Stimulated activated CD8-positive, alpha-beta memory T cell treated with anti-CD3 and anti-CD28 coated beads, Interleukin-4, amount 100 ng/mL, for 4 hours (primary cell): ENCODE measurements at places on chromosomes 5 and 9.
A peak's percentile ranks its signal among the peaks of the same experiment; 100 is the strongest.

GRCh38 chr9:91071184-91071990 lies 269.8 kb downstream of the SYK start:
- no peak for DNase-seq

DNA sequence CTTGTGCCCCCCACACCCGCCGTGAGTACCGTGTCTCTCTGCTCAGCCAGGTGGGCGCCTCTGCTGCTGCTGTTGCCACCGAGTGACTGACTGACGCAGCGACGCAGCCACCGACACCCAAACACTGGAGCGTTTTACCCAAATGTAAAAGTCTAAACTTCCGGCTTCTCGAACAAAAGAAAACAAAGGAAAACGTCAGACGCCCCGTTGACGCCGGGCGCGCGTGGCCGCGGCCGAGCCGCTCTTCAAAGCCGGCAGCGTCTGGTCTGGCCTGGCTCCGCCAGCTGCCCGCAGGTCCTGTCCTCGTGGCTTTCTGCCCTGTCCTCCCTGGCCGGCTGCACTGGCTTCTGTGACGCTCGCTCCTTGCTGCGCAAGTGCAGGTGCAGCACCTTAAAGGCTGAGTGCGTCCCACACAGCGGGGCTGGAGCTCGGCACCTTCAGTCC lies 41.4 kb upstream of the CLPTM1L start:
- peak; percentile 45 for DNase-seq

DNA sequence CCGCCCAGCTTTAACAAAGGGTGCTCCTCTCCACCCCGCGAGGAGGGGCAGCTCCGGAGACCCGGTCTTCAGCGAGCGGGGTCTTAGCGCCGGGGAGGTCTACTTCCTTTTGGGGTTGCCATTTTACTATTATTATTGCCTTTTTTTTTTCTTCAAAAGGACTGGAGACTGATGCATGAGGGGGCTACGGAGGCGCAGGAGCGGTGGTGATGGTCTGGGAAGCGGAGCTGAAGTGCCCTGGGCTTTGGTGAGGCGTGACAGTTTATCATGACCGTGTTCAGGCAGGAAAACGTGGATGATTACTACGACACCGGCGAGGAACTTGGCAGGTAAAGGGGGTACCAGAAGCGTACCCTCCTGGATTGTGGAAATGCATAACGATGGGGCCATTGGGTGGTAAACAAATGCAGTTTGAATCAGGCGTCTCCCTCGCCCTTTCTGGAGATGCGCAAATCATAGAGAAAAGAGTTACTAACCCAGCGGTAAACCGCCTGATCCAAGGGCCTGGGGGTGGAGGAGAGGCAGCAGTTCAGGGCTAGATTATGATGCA lies 1.2 kb downstream of the DAPK1 start:
- no peak for DNase-seq

- DNase-seq = no peak
Measured at GRCh38 chr9:126127591-126127990, 199.0 kb upstream of the MVB12B start.

DNA sequence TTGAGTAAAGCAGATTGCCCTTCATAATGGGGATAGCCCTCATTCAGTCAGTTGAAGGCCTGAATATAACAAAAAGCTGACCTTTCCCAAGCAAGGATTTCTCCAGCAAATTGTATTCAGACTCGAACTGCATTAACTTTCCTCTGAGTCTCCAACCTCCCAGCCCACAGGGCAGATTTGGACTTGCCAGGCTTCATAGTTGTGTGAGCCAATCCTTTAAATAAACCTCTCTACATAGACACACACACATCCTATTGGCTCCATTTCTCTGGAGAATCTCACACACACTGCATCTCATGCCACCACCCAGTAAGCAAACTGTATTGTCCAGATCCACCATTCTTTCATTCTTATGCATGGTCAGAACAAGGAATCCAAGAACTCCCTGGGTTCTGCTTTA lies 225.1 kb downstream of the MPDZ start:
- no peak for DNase-seq

GRCh38 chr5:65248896-65249295 lies 232.8 kb downstream of the ADAMTS6 start:
- DNase-seq = no peak

GRCh38 chr5:150527038-150527437 lies 19.1 kb downstream of the NDST1 start:
- DNase-seq = no peak

DNA sequence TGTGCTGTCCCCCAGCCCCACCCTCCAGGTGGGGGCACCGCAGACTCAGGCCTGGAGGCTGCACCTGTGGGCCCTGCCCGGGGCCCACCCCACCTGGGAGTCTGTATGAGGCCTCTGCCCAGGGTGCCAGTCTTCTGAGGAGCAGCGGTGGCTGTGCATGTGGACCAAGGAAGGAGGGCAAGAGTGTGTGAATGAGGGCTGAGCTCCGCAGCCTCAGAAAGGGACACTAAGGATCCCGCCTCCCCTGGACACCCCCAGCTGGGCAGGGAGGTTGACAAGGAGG lies 19.1 kb downstream of the FGD3 start:
- no peak for DNase-seq

DNA sequence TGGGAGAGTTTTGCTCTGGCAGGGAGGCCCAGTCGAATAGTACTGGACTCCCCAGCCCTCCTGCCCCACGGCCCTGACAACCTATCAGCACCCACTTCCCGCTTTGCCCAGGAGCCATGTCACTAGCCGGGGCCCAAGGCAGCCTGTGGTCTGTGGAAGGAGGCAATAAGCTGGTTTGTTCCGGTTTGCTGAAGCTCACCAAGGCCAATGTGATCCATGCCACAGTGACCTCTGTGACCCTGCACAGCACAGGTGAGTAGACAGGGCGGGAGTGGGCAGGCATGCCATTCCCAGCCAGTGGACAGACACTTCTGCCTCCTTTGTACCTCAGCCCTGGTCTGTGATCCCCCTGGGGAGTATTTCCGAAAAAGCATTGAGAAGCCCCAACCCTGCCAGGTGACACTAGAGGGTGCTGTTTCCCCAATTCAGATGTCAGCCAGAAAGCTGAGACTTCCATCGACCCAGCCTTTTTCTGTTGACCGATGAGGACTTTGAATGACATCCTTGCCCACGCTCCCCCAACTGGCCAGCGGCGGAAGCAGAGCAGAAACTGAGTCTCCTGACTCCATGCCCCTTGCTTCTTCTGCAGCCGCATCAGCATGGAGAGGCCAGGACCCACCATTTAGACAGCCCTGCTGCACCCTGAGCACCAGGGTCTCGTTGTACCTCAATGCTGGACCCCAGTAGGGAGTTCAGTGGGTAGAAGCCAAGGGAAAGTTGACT lies 9.6 kb downstream of the PCYOX1L start:
- DNase-seq = no peak

GRCh38 chr9:121636978-121637712 lies 14.3 kb upstream of the DAB2IP start:
- no peak for DNase-seq

GRCh38 chr5:155309021-155309746 lies 295.6 kb downstream of the KIF4B start:
- no peak for DNase-seq

GRCh38 chr5:16464664-16465543 lies 696 bp downstream of the ZNF622 start:
- DNase-seq = no peak

DNA sequence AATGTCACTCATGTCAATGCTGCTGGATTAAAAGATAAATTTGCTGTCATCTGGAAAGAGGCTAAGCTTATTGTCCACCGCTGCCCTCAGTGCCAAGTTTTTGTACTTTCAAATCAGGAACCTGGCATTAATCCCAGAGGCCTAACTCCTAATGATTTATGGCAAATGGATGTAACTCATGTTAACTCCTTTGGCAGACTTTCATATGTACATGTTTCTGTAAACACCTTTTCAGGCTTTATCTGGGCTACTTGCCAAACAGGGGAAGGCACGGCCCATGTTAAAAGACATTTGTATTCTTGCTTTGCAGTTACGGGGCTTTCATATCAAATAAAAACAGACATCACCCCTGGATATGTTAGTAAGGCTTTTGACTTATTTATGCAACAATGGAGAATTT lies 608.0 kb upstream of the ACO1 start:
- no peak for DNase-seq

DNA sequence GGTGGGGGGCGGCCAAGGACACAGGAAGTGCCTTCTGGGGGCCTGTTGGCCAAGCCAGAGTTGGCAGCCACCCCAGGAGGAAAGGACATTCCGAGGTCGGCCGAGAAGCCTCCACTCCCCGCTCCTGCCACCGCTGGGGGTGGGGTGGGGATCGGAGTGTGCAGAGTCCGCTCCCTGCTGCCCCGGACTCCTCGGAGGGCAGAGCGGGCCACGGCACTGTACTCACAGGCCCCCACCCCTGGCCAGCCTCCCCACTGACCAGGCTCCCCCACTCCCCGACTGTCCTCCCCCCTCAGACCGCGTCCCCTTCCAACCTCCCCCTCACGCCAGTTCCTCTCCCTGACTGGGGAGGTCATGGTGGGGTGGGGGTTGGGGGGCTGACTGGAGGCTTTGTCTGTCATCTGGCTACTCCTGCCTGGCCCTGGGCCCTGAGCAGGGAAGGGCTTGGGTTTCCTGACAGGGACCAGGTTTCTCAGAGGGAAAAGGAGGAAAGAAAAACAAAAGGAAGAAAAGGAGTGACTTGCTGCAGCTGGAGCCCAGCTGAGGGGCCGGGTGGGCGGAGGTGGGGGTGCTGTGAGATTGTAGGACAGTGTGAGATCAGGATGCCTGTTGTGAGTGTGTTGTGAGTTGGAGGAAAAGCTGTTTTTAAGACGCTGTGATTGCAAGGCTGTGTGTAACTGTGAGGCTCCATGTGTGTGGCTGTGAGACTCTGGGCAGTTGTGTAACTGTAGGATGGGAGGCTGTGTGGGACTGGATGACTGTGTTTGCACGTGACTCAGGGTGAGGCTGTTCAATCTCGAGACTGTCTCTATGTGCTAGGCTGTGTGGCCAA lies 29.7 kb downstream of the CNTFR start:
- DNase-seq = no peak

DNA sequence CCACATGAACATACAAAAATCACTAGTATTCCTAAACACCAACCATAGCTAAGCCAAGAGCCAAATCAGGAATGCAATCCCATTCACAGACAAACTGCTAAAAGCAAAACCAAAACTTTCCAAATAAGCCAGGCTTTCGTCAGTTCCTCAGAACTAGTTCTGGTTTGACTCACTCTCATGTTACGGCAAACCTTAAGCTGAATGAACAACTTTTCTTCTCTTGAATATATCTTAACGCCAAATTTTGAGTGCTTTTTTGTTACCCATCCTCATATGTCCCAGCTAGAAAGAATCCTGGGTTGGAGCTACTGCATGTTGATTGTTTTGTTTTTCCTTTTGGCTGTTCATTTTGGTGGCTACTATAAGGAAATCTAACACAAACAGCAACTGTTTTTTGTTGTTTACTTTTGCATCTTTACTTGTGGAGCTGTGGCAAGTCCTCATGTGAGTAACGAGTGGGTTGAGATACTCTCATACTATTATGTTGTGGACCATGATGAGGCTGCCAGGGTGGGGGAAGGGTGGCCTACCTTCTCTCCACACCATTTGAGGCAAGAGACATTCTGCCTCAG lies at the start of gene PDCD1LG2:
Gene PDCD1LG2, plus strand, starts transcription at position 172 of the 572 bp plus-strand sequence. CDS start 12,016 bp downstream, outside the sequence.
- DNase-seq = no peak

- DNase-seq = no peak
Measured at GRCh38 chr9:69461103-69461887, 136.3 kb downstream of the ENTREP1 start.

DNA sequence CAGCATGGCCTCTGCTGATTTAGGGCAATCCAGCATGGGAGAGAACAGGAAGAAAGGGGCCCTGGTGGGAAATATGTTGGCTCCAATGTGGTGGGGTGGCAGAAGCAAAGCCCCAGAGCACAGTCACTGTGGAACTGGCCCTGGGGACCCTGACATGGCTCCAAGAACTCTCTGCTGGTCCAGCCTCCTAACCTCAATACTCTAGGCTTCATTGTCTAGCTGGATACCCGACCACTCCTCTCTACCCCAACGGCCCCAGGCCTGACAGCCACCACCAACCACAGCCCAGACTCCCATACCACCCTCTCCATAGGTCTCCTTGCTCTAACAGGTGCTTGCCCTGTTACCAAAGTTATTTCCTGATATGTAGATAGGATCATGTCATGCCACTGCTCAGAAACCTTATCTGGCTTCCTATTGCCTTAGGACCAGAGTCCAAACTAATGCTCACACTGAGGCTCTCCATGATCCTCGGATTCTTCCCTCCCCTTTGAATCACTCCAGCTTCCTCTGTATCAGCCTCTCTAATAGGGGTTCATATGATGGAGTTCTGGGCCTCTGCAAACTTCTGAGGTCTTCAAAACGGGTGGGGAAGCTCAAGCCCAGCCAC lies 12.9 kb downstream of the ACSL6 start:
- no peak for DNase-seq

GRCh38 chr9:34456746-34457145 lies 1.6 kb downstream of the FAM219A start:
- DNase-seq = no peak

DNA sequence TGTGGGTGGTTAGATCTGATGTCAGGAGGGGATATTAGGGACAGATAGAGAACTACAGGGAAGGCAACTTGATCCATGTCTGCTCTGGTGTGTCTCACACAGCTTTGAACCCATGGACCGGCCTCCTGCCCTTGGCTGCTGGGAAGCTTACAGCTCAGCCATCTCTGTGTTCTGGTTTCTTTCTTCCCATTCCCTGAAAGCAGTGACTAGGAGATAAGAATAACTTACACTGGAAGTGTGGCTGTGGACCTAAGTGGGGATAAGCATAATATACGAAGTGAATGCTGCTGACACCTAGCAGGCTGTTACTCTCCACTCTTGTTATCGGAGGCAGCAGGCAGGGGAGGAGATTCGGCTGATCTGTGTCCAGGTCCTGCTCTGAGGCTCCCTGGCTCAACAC lies 282.3 kb upstream of the TUT7 start:
- DNase-seq = no peak

DNA sequence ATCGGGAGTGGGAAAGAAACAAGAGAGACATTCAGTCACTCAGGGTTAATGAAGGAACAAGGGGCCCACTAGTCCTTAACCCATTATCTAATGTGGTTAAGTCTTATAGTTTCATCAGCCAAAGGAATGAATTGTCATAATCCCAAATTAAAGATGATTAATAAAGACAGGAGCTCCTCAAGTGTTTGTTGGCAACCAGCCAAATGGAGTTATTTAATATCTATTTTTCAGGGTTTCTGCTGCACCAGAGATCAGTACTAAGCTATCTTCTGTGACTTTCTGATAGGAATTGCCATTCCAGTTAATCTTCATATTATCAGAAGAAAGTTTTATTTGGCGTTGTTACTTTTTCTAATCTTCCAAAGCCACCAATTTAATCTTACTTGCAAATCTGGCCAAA lies 34.0 kb upstream of the FCHO2 start:
- DNase-seq = no peak

GRCh38 chr5:88250010-88250409 lies 18.6 kb downstream of the TMEM161B start:
- no peak for DNase-seq

GRCh38 chr5:51566953-51567352 lies 183.7 kb downstream of the ISL1 start:
- no peak for DNase-seq

GRCh38 chr5:172005708-172006320 lies 624 bp downstream of the FBXW11 start:
- DNase-seq = no peak

DNA sequence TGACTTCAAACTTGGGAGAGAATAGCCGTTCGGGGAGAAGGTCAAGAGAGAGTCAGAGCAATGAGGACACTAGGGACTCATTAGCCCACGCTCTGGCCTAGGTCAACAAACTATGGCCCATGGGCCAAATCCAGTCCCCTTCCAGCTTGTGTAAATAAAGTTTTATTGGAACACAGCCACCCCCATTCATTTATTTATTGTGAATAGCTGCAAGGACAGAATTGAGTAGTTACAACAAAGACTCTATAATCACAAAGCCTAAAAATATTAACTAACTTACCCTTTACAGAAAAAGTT lies 33.1 kb upstream of the TRIM32 start:
- DNase-seq = no peak

GRCh38 chr9:78668148-78668832 lies 371.4 kb downstream of the PSAT1 start:
- DNase-seq = no peak
